ENCODE measurements at places on chromosomes 16 and 17.

DNA sequence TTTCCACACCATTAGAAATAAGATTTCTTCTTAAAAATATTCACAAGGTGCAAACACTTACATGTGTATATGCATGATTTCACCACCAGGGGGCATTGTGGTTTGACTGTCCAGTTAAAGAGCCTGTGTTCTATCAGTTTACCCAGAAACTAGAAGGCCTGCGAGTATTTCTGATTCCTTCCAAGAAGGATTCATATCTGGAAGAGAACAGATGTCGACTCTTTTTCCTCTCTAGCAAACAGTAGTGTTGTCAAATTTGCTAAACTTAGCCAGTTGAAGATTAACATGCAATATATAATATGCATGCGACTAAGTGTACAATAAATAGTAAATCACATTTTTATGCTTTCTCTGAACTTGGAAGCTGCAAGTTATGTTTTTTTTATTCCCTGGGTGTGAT lies 404.1 kb downstream of the WWOX start:
- DNase-seq, result peak; percentile 12

DNA sequence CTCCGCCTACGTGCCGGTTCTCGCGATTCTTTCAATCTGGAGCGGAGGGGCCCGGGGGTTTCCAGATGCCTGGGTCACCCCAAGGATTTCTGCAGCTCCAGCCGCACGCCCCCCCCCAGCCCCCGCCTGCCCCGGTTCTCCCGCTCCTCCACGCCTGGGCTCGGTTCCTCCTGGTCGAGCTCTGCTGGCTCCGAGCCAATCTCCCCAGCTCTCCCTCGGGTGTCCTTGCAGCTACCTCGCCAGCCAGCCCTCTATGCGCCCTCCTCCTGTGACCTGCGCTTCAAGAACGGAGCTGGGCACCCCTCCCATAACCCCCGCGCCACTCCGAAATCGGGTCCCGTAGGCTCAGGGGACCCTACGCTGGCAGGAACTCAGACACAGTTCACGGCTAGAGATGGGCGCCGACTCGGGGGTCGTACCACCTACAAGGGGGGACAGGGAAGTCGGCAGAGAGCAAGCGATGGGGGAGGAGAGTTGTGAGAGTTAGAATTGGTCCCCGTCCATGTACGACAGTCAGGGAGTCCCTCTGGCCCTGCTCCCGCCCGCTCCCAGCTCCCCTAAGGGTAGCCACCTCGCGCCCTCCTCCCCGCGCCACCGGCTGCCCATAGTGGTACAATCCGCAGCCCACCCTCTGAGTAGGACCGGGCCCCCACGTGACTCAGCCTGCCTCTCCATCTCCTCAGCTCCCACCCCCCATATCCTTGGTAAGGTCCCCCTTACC lies 961 bp downstream of the FGF11 start:
- DNase-seq, result no peak

GRCh38 chr17:49814781-49815529 lies 26.5 kb downstream of the KAT7 start:
- no peak for DNase-seq

DNA sequence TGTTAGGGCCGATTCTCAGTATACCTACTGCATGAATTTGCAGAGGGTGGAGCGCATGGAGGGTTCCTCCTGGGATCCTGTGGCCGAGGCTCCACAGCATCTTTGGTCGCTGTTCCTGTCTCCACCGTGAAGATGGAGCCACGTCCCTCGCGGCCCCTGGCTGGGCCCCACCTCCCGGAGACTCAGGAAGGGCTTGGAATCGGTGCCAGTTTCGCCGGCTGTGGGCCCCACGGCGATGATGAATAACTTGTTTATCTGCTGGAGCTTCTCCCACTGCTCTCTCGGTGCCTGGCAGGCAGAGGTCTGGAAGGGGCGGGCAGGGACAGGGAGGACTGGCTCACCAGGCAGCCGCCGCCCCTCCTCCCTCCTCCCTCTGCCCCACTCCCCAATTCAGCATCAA lies 8.1 kb downstream of the SLC5A11 start:
- DNase-seq, result no peak

DNA sequence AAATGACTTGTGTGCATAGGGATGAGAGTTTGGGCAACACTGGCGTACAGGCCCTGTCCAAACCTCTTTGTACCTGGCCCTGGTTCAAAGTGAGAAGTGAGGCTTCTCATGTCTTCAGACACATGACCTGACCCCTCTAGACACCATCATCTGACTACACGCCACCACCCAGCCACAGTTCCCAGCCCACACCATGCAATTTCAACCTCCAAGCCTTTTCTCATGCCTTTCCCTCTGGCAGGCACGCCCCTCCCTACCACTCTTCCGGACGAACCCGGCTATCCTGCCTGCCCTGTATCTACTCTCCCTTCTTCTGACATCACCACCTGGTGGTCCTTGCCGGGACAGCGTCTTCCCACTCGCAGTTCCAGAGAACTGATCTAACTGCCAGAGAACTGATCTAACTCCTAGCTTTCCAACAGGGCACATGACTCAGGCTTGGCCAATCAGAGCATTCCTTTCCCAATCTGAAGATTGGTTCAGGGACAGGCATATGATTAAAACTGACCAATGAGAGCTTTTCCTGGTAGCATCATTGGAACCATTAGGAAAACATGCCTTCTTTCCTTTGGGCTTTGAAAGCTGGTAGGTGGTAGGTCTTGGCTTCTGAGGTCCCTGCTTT lies 27.1 kb upstream of the IL21R start:
- no peak for DNase-seq

DNA sequence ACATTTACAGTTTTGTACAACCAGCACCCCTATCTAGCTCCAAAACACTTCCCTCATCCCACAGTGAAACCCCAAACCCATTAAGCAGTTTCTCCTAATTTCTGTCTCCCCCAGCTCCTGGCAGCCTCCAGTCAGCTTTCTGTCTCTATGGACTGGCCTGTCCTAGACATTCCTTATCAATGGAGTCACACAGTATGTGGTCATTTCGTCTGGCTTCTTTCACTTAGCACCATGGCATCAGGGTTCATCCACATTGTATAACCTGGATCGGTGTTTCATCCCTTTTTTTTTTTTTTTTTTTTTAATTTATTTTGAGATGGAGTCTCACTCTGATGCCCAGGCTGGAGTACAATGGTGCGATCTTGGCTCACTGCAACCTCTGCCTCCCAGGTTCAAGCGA lies 68.5 kb downstream of the ZDHHC7 start:
- no peak for DNase-seq

- no peak for DNase-seq
Observed at GRCh38 chr17:77206158-77206956, 65.6 kb downstream of the SEC14L1 start.

- DNase-seq, result no peak
Observed at GRCh38 chr16:17481736-17482135, 11.0 kb upstream of the XYLT1 start.

GRCh38 chr17:77054936-77055335 lies 85.8 kb upstream of the SEC14L1 start:
- no peak for DNase-seq

- DNase-seq, result no peak
Observed at GRCh38 chr17:36614933-36615332, 13.6 kb downstream of the MRM1 start.

DNA sequence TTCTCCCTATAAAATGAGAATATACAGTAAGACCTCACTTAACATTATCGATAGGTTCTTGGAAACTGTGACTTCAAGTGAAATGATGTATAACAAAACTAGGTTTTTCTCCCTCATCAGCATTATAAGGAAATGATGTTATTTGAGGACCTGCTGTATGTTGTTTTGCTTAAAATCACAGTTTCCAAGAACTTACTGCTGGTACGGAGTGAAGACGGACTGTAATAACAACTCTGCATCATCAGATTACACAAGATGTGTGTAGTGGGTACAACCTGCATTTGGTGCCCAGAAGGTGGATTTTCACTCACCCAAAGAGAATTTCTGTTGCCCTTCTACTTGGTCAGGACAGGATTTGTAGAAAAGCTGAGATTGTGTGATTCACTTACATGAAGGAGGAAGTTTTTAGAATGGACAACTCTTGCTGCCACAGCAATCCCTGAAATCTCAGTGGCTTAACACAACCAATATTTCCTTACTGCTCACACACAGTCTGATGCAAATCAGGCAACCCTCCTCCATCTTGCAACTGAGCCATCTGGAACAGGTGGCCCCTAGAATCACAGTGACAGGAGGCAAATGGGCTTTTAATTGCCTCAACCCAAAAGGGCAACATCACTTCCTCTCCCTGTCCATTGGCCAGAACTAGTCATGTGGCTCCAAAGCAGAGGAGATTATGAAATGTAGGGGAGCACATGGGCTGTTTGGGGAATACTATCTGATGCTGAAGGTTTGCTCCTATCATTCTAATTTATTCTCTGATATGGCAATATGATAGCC lies 67.6 kb upstream of the CACNG5 start:
- no peak for DNase-seq

DNA sequence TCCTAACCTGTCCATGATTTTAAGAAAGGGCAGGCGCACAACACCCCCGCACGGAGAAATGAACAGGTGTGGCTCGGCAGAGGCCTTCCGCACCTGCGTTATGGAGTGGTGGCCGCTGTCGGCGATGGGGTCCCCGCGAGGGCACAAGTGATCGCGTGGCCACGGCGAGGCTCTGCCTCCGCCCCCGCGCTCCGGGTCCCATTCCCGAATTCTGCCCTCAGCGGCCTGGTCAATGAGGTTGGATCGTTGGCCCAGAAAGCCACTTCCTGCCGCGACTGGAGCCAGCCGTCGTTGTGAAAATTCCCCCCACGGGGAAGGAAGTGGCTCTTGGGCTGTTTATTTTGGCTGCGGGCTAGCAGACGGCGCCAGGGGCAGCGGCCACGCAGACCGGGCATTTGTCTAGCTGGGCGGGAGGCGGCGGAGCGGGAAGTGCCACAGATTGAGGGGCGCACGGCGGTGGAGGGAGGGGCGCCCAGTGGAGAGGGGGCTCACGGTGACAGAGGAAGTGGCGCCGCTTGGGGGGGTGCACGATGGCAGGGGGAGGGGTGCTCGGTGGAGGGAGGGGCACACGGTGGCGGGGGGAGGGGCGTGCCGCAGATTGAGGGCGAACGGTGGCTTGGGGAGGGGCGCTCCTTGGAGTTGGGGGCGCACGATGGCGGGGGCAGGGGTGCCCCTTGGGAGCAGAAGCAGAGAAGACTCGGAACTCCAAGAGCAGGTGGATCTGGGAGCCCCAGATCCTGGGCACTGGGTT lies 25.0 kb downstream of the MRC2 start:
- DNase-seq, result peak; percentile 31

GRCh38 chr17:20611309-20611708 lies 31.8 kb downstream of the CDRT15L2 start:
- no peak for DNase-seq

GRCh38 chr17:13194887-13195286 lies 177.1 kb upstream of the ELAC2 start:
- DNase-seq, result no peak

DNA sequence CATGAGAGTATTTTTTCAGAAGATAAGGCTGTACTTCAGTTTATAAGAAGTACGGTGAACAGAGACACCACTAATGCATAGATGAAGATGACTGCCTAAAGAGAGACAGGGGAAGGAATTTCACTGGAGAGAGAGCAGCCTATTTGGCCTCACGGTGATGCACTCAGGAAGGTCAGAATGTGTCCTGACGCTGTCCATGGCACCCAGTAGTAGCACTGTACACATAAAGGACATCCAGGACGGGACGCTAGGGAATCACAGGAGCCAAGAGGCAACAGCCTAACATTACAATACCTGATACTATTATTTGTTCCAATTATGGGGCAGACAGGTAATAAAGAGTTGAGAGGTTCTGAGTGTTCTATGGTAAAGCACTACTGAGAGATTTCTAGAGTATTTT lies 24.9 kb upstream of the LRRC37A start:
- no peak for DNase-seq

GRCh38 chr17:65627891-65628643 lies 66.6 kb upstream of the AXIN2 start:
- peak; percentile 75 for DNase-seq

GRCh38 chr17:76973040-76973439 lies 104.8 kb downstream of the MGAT5B start:
- no peak for DNase-seq

GRCh38 chr17:64244165-64244564 lies 18.9 kb downstream of the TEX2 start:
- DNase-seq, result no peak

- no peak for DNase-seq
Observed at GRCh38 chr17:36127911-36128310, 24.3 kb downstream of the CCL4 start.

GRCh38 chr17:55384643-55385232 lies 36.9 kb downstream of the MMD start:
- no peak for DNase-seq

DNA sequence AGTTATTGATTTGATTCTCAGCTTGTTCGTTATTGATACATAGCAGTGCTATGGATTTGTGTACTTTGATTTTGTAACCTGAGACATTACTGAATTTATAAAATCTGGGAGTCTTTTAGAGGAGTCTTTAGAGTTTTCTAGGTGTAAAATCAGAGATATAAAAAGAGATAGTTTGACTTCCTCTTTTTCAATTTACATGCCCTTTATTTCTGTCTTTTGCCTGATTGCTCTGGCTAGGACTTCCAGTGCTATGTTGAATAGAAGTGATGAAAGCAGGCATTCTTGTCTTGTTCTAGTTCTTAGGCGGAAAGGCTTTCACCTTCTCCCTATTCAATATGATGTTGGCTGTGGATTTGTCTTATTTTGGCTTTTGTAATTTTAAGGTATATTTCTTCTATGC lies 106.2 kb downstream of the PHKB start:
- no peak for DNase-seq

GRCh38 chr16:391885-392335 lies 5.1 kb upstream of the NME4 start:
- DNase-seq, result no peak

GRCh38 chr17:50947782-50948543 lies 81.8 kb upstream of the TOB1 start:
- no peak for DNase-seq

DNA sequence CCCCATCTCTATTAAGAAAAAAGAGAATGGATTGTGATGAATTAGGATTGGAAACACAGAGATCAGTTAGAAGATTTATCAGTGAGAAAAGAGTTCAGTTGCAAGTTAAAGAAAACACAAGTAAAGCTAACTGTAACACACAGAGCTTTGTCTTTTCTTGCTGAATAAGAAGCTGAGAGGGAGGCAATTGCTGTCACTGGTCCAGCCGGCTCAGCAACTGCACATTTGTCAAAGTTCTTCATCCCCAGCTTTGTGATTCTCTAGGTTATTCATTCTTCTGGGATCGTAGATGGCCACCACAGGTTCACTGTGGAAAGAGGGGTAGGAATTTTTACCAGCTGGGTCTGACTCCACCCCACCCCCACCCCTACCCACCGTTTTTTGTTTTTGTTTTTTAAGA lies 615.7 kb downstream of the WWOX start:
- DNase-seq, result no peak

- no peak for DNase-seq
Observed at GRCh38 chr16:66489818-66490217, 60.1 kb downstream of the TK2 start.
